ENCODE measurements at places on chromosomes 1 and 21. TPM values are rescaled to one million over a fixed set of nuclear protein-coding genes. Genes with fewer than 3 reads are reported as not detected.

DNA sequence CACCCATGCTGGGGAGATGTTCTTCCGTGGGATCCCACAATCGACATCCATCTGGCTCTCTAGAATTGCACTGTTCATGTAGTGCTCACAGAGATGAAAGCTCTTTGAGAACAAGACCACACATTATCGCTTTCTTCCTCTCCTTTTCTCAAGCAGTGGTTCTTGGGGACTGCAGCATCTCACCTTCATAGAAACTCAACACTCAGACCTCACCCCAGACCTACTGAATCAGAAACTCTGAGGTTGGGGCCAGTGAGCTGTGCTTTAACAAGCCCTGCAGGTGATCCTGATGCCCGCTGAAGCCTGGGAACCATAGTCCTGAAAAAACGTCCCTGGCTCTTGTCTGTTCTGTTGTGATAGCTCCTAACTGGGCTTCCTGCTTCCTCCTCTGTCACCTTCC is 251.3 kb upstream of the FGGY start:
- peaks cover 39% of the 10 kb centered on the region for H3K4me1 ChIP-seq
- DNase-seq, result no peak
- H3K4me3 ChIP-seq, result no peak overlapping the region

DNA sequence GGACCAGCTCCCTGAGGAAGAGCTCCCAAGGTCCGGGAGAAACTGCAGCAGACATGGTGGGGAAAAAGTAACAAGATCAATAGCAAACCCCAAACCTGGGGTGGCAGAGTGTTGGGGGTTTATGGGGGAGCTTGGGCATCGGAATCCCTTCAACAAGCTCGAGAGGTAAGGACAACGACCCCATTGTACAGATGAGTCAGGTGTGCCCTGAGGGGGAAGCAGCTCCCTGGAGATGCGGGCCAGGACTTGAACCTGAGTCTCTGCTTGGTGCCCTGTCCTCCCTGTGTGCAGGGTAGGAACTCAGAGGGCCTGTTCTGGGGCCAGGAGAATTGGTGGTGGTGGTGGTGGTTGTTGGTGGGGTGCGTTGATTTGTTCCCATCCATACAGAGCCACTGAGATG is 125.4 kb downstream of the PTPRU start:
- H3K36me3 ChIP-seq, result no peaks in the 10 kb centered on the region
- H3K27me3 ChIP-seq, result peaks cover 45% of the 10 kb centered on the region
- no peak for DNase-seq
- H3K27ac ChIP-seq, result no peak overlapping the region
- H3K4me1 ChIP-seq, result no peaks in the 10 kb centered on the region

DNA sequence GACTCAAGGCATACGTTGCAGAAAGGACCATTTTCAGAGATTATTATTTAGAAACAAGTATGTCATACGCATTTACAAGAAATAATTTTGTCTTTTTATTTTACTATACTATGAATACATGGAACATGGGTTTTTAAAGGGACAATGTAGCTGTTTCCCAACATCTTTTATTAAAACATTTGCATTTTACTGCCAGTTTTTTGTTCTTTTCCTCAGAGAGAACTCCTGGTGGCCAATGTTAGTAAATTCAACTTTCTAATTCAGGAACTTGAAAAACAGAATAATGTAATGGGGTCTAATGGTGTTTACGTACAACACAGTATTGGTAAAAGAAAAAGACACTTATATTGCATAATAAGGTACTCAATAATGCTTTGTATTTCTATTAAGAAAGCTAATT is 14.9 kb downstream of the PRDM2 start:
- no peaks in the 10 kb centered on the region for H3K36me3 ChIP-seq
- H3K4me1 ChIP-seq, result no peaks in the 10 kb centered on the region
- no peak overlapping the region for H3K27ac ChIP-seq
- DNase-seq, result no peak
- H3K4me3 ChIP-seq, result no peak overlapping the region
- H3K27me3 ChIP-seq, result no peaks in the 10 kb centered on the region

GRCh38 chr1:54047384-54048305 is 5.4 kb downstream of the TMEM59 start:
- no peaks in the 10 kb centered on the region for H3K36me3 ChIP-seq
- peaks cover 30% of the 10 kb centered on the region for H3K4me1 ChIP-seq
- no peak for DNase-seq
- H3K4me3 ChIP-seq, result no peak overlapping the region
- H3K27me3 ChIP-seq, result no peaks in the 10 kb centered on the region

ELF3 gene
- total RNA-seq, result 1.2 TPM

TMEM51 gene
- total RNA-seq, result 0.23 TPM

COL9A2 gene
- total RNA-seq, result 4.6 TPM

MROH7 gene
- total RNA-seq, result 0.15 TPM

DNA sequence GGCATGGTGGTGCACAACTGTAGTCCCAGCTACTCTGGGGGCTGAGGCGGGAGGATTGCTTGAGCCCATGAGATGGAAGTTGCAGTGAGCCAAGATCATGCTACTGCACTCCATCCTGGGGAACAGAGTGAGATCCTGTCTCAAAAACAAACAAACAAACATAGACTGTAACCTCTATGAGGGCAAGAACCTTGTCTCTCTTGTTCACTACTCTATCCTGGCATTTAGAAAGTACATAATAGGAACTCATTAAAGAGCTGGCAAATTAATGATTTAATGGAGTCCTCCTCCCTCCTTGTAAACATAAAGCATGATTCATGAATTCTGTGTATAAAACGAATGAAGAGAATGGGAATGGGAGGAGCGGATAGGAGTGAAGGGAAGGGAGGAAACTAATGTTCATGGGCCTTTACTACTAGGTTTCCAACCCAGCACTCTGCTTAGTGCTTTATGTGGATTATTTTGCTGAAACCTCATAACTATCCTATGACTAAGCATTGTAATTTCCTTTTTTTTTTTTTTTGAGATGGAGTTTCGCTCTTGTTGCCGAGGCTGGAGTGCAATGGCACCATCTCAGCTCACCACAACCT is 8.6 kb downstream of the LMOD1 start:
- no peak for DNase-seq
- H3K36me3 ChIP-seq, result no peaks in the 10 kb centered on the region
- H3K27ac ChIP-seq, result no peak overlapping the region
- no peaks in the 10 kb centered on the region for H3K4me1 ChIP-seq

OR10K1 gene
- not detected for total RNA-seq

CTBS gene
- 14.8 TPM for total RNA-seq

GRCh38 chr1:41238311-41238988 is 3.7 kb downstream of the SCMH1 start:
- no peak for DNase-seq
- peaks cover 4% of the 10 kb centered on the region for H3K4me1 ChIP-seq
- H3K36me3 ChIP-seq, result no peaks in the 10 kb centered on the region
- H3K4me3 ChIP-seq, result no peak overlapping the region
- no peaks in the 10 kb centered on the region for H3K27me3 ChIP-seq

SLC25A34 gene
- 2.6 TPM for total RNA-seq

C1QB gene
- total RNA-seq, result 1.2 TPM

KRTAP12-2 gene
- total RNA-seq, result not detected

RYR2 gene
- total RNA-seq, result 0.33 TPM

- H3K36me3 ChIP-seq, result no peaks in the 10 kb centered on the region
- H3K27ac ChIP-seq, result no peak overlapping the region
- no peak overlapping the region for H3K4me3 ChIP-seq
Measured at GRCh38 chr21:41548781-41549180, 40.8 kb upstream of the TMPRSS2 start.

DNA sequence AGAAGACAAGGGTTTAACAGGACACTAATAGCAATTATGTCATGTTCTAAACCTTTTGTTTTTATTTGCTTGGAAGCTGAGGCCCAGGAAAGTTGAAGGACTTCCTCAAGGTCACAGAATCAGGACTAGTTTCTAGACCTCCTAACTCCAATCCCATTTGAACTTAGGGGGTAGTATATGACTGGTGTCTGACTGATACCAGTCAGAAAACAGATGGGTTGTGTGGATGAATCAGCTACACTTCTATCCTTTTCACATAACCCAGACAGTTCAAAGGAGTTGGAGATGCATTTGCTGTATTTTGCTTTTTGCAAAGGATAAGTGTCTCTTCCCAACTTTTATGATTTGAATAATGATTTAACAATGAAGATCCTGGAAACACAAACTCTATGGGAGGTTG is 322.5 kb downstream of the HLX start:
- no peaks in the 10 kb centered on the region for H3K36me3 ChIP-seq
- H3K27me3 ChIP-seq, result peaks cover 2% of the 10 kb centered on the region
- DNase-seq, result no peak
- H3K27ac ChIP-seq, result no peak overlapping the region
- H3K4me1 ChIP-seq, result no peaks in the 10 kb centered on the region

DNA sequence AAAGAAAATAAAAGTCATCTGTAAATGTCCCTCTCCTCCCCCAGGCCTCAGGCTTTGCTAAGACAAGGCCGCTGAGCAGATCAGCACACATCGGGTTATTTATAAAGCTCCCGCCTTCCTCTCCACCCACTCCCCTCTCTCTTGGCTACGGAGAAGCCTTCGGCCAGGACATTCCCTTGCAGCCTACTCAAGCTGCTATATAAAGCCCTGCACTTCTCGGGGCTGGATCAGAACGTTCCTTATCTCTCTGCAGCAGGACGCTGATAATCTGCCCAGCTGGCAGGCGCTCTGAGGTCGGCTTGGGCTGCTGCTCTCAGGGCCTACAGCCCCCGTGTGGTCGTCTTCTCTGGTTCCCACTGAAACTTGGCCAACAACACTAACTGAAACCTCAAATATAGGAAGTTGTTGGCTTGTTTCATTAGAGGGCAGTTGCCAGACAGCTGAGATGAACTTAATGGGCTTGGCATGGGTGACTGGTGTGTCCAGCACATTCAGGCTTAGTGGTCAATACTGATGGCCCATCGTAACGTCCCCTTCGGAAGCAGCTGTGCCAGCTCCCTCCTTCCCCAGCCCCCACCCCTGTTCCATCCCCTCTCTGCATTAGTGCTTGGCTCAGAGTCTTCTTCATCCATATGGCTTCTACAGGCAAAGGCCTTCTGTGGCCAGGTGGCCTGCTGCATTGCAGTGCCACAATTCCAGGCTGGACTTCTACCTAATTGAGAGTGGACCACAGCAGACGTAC is 64.6 kb downstream of the IER5 start:
- H3K4me3 ChIP-seq, result no peak overlapping the region
- H3K27me3 ChIP-seq, result no peaks in the 10 kb centered on the region
- H3K36me3 ChIP-seq, result no peaks in the 10 kb centered on the region
- H3K4me1 ChIP-seq, result peaks cover 45% of the 10 kb centered on the region
- no peak overlapping the region for H3K27ac ChIP-seq
- DNase-seq, result no peak

All from T-cell (primary cell).